ENCODE measurements at places on chromosomes 16 and 17. TPM values are rescaled to one million over a fixed set of nuclear protein-coding genes. Genes with fewer than 3 reads are reported as not detected.

The SULT1A1 gene
- 69.7 TPM for polyA plus RNA-seq

The CLCN7 gene
- polyA plus RNA-seq: 37.1 TPM

The SLC52A1 gene
- polyA plus RNA-seq: 17.3 TPM

The CA5A gene
- polyA plus RNA-seq: not detected

The AATK gene
- polyA plus RNA-seq: 98.1 TPM

The KLHL10 gene
- not detected for polyA plus RNA-seq

The HS3ST6 gene
- not detected for polyA plus RNA-seq

The GNGT2 gene
- 3.0 TPM for polyA plus RNA-seq

The CES1 gene
- polyA plus RNA-seq: 18.8 TPM

The LYRM9 gene
- polyA plus RNA-seq: 6.2 TPM

The CCL5 gene
- 7.7 TPM for polyA plus RNA-seq

The MEOX1 gene
- polyA plus RNA-seq: not detected

The ALDH3A1 gene
- 5.8 TPM for polyA plus RNA-seq

The SLC13A5 gene
- polyA plus RNA-seq: not detected

The KRT40 gene
- polyA plus RNA-seq: not detected

The CD300E gene
- 0.33 TPM for polyA plus RNA-seq

The CARD14 gene
- 1.3 TPM for polyA plus RNA-seq

The PLA2G10 gene
- polyA plus RNA-seq: 6.9 TPM

The KRTAP4-5 gene
- not detected for polyA plus RNA-seq

The TGFB1I1 gene
- 1.6 TPM for polyA plus RNA-seq

The FBXL16 gene
- polyA plus RNA-seq: 1.0 TPM

The WWOX gene
- polyA plus RNA-seq: 15.8 TPM

The C16orf86 gene
- 1.9 TPM for polyA plus RNA-seq

The EFCAB5 gene
- polyA plus RNA-seq: 0.10 TPM

The APOBR gene
- polyA plus RNA-seq: 0.89 TPM

The NOG gene
- polyA plus RNA-seq: not detected

The RGS11 gene
- 3.6 TPM for polyA plus RNA-seq

The PDE6G gene
- polyA plus RNA-seq: not detected

The MPO gene
- polyA plus RNA-seq: not detected

The PPP1R1B gene
- polyA plus RNA-seq: 266 TPM

The CCDC92B gene
- 1.2 TPM for polyA plus RNA-seq

The MYH13 gene
- polyA plus RNA-seq: not detected

The POLR2C gene
- polyA plus RNA-seq: 86.8 TPM

The CWC25 gene
- polyA plus RNA-seq: 45.7 TPM

The KRTAP4-3 gene
- polyA plus RNA-seq: not detected

The RPUSD1 gene
- 22.4 TPM for polyA plus RNA-seq
